ENCODE measurements at places on chromosomes 4 and X. TPM values are rescaled to one million over a fixed set of nuclear protein-coding genes. Genes with fewer than 3 reads are reported as not detected.

DNA sequence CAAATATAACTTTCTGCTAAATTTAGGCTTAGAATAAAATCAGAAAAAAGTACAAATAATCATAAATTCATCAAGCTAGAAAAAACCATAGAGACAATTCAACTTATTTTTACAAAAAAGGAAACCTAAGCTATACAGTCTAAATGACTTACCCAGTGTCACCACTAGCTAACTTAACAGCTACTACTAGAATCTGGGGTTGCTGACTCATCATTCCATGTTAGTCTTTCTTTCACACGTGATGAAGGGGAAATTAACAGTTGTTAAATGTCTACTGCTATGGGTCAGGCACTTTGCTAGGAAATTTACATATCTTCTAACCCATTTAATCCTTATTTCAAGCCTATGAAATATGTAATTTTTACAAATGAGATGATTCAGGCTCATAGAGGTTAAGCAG lies 349.3 kb upstream of the GALNT7 start:
- no peak for DNase-seq

- no peak for DNase-seq
These were observed 431.6 kb upstream of the MAOA start for GRCh38 chrX:43224496-43224895.

DNA sequence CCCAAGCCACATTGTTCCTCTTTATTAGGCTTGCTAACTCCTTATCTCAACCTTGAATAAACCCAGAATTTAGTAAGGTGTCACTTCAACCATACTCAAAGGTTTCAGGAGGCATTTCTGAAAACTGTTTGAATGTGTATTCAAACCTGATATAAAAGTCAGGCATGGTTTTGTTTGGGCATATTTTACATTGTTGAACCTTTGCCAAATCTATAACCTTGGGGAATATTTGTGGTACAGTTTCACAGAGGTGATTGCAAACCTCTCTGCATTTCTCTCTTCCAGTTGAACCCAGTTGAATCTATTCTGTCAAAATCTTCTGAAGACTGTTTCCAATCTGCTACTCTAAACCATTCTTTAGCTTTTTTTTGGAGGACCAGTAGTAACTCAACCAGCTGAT lies 409.0 kb downstream of the TECRL start:
- no peak for DNase-seq

YIPF7 gene
- polyA plus RNA-seq, result not detected

DNA sequence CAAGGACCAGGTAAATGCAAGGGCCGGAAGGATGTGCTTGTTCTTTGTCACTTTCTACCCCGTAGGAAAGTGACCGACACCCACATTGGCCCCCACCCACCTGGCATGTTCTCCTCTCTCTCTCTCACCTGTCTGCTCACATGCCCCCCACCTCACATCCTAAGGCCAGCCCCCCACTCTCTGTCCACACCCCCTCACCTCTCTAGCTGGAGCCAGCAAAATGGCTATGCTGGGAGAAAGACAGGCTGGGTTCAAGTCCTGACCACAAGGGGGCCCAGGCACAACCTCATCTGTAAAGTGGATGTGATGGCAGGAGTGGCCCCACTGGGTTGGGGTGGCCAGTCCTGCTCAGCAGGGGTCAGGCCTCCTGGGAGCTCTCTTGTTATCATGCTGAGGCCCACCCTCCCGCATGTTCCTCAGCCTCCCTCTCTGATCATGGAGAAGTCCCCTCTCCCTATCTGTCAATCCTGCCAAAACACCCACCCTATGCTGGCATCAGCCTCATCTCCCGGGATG lies 1.7 kb upstream of the PPP2R2C start:
- DNase-seq, result no peak

STATH gene
- polyA plus RNA-seq, result not detected

DNA sequence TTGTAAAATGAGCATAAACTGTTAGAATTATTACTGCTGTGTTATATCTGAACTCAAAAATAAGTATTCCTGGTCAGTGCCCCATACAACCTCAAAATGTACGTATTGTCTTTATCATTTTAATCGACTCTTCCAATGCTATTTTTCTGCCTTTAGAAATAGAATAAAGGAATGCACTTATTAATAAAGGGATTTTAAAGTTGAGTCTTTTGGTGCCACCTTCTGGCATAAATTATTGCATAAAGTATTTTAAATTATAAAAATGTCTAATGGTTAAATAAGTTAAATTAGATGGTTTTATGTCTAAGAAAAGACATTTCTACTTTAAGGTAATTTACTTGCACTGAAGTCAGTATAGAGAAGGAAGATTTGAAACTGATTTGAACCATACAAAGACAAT lies 424.0 kb upstream of the NDST4 start:
- no peak for DNase-seq

GRCh38 chrX:40013266-40014195 lies 84.2 kb downstream of the BCOR start:
- no peak for DNase-seq

CENPVL1 gene
- polyA plus RNA-seq, result not detected

- no peak for DNase-seq
These were observed 15.8 kb upstream of the UBE2K start for GRCh38 chr4:39682138-39682537.

GRCh38 chr4:106140601-106141000 lies 175.4 kb downstream of the TBCK start:
- no peak for DNase-seq

DNA sequence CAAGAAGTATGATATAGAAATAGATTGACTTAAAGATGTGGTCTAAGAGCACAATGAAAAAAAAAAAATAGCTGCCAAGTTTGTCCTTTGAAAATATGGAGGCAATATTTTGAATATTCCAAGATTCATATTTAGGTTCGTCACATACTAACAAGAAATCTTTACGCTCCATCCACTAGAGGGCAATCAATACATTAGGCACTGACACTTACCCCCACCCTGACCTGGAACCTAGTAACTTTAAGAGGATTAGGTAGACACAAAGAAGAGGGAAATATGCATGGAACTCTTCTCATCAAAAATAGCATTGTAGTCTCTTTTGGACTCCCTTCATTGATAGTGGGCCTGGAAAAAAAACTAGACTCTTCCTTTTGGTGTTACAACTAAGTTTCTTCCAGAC lies 1108.1 kb downstream of the PCDH19 start:
- no peak for DNase-seq

GRCh38 chr4:26001413-26001812 lies 87.4 kb downstream of the SMIM20 start:
- no peak for DNase-seq

PCDH11X gene
- not detected for polyA plus RNA-seq

GRCh38 chr4:72966652-72967051 lies 102.9 kb downstream of the COX18 start:
- no peak for DNase-seq

GAGE12F gene
- not detected for polyA plus RNA-seq

MPC1L gene
- polyA plus RNA-seq, result not detected

DNA sequence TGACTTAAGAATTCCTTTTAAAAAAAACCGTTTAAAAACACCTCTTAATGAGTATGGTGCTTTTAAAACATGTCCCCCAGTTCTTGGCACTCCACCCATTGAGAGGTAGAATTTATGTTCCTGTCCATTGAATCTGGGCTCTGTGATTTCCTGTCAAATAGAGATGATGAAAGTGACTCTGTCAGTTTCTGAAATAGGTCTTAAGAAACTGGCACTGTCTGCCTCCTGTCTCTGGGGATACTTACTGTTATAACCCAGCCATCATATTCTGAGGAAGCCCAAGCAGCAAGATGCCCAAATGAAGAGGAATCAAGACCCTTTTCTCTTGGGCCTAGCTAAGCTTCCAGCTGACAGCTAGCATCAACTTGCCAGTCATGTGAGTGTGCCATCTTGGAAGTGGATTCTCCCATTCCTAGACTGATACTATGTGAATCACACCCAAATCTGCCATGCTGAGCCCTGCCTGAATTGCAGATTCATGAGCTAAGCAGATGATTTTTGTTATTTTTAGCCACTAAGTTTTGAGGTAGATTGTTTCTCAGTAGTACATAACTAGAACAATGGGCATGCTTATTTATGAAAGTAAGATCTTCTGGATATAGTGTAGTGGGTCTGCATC lies 22.8 kb downstream of the C4orf54 start:
- no peak for DNase-seq

SHROOM2 gene
- not detected for polyA plus RNA-seq

LPAR4 gene
- polyA plus RNA-seq, result not detected

DNA sequence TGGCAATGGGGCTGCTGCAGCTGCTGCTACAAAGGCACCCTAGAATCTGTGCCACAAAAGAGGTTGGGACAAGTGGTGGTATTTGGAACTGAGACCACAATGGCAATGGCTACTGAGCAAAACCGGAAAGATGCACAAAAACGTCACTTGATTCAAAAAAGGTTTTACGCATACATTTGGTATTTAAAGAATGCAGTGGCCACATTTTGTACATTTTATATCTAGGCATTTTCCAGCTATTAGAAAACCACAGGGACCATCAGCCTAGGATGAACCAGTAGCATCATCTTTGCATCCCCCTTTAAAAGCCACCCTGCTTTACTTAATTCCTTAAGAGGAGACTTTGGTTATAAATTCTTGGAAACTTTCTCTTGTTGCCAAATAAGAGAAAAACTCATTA lies 104.8 kb upstream of the CXCL13 start:
- DNase-seq, result no peak

CSAG3 gene
- not detected for polyA plus RNA-seq

PWWP3B gene
- not detected for polyA plus RNA-seq

TMPRSS11D gene
- not detected for polyA plus RNA-seq

DNA sequence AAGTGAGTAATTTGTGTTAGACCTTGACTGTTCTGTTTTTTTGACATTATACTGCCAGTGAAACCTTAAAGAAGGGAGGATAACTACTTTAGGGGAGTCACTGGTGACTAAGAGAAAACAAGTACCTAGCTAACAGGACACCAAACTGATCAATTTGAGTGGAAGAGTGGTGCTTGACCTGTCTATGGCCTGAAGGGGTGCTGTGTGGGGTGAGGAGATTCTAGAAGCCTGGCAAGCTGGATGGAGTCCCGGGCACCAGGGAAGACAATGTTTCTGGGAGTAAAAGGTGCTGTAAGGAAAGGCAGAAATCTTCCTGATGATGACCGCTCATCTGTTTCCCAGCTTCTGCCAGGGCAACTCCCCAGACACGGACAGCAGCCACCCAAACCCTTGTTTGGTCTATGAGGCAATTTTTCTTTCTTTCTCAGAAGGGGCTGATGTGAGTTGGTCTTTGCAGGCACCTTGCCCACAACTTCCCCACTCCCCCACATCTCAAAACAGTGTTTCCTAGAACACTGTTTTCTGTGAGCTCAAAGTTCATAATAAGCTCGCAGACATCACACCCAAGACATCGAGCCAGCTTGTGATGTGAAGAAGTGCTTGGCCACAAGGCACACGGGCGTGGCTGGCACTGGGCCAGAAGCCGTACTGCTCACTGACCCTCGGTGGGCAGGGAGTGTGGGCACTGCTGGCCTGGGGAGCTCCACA lies 4.6 kb downstream of the TXK start:
- no peak for DNase-seq

TIGD4 gene
- not detected for polyA plus RNA-seq

APEX2 gene
- polyA plus RNA-seq, result 16.5 TPM

ADGRL3 gene
- polyA plus RNA-seq, result not detected

ATP2B3 gene
- polyA plus RNA-seq, result not detected

- DNase-seq, result no peak
These were observed 531.9 kb downstream of the INPP4B start for GRCh38 chr4:142314247-142314646.

DNA sequence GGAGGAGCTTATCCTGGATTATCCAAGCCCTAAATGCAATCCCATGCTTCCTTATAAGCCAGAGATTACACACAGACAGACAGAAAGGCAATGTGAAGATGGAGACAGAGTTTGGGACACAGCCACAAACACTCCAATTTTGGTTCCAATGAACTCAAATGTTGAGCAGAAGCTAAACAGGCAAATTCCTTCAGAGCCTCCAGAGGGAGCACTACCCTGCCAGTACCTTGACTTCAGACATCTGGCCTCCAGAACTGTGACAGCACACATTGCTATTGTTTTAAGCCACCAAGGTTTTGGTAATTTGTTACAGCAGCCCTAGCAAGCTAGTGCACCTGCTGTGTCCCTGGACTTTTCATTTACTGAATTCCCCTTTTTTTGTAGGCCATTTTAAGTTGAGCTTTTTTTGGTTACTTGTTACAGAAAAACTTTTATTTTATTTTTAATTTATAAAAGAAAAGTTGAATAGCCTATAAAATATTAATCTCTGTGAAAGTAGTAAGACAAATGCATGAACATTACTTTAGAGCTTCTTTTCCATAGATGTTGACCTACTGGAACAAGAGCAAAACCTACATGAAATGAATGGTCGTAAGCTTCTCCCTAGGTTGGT lies 33.4 kb upstream of the SRD5A3 start:
- DNase-seq, result peak; percentile 19

DNA sequence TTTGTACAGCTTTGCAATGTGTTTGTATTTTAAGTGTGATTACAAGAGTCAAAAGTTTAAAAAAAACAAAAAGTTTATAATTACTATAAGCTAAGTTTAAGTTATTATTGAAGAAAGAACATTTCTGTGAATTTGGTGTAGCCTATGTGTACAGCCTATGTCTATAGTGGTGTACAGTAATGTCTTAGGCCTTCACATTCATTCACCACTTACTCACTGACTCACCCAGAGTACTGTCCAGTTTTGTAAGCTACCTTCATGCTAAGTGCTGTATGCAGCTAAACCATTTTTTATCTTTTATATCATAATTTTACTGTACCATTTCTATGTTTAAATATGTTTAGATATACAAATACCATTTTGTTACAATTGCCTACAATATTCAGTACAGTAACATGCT lies 182.3 kb downstream of the RPA4 start:
- no peak for DNase-seq

MEPE gene
- not detected for polyA plus RNA-seq

- DNase-seq, result no peak
These were observed 2.9 kb downstream of the USP11 start for GRCh38 chrX:47235691-47236103.

DNA sequence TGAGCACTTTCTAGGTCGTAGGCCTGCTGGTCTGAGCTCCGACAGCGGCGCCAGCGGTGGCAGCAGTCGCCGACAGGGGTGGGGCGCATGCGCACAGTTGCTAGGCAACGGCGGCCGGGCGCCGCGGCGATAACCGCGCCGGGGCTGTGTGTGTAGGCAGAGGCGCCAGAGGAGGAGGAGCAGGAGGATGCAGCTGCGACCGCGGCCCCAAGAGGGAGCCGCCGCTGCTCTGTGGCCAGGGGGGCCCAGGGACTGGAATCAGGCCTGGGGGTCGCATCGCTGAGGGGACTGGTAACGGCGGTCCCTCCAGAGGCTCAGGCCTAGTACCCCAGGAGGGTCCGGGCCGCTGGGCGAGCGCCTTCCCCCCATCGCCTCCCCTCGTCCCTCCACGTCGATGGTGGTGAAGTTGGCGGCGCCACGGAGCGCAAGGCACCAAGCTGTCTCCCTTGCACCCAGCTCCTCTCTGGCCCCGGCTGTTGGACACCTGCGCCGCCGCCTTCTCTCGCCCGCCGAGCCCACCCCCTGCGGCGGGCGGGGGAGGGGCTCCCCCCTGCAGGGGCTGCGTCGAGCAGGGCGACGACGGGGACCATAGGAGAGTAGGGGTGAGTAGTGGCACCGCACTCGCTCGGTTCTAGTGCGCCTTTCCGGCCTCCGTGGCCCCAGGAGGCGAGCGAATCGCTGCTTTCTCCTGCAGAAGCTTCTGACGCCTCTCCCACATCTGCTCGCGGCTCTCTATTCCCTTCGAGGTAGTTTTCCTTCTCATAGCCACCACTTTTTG lies 58.6 kb upstream of the ZC4H2 start:
- peak; percentile 67 for DNase-seq

Data from CD4-positive, CD25-positive, alpha-beta regulatory T cell (primary cell).